ENCODE measurements at places on chromosomes 12 and 14.

- DNase-seq: no peak
These were observed 109.5 kb downstream of the UNC79 start for GRCh38 chr14:93540235-93540634.

- no peak for DNase-seq
These were observed 94.7 kb upstream of the KRR1 start for GRCh38 chr12:75606151-75606550.

GRCh38 chr14:61557262-61557661, 138.1 kb upstream of the HIF1A start:
- peak; percentile 40 for DNase-seq

- peak; percentile 95 for DNase-seq
These were observed 52.4 kb downstream of the BRMS1L start for GRCh38 chr14:35878272-35879150.

GRCh38 chr14:102279282-102279681, 25.7 kb downstream of the MOK start:
- no peak for DNase-seq

DNA sequence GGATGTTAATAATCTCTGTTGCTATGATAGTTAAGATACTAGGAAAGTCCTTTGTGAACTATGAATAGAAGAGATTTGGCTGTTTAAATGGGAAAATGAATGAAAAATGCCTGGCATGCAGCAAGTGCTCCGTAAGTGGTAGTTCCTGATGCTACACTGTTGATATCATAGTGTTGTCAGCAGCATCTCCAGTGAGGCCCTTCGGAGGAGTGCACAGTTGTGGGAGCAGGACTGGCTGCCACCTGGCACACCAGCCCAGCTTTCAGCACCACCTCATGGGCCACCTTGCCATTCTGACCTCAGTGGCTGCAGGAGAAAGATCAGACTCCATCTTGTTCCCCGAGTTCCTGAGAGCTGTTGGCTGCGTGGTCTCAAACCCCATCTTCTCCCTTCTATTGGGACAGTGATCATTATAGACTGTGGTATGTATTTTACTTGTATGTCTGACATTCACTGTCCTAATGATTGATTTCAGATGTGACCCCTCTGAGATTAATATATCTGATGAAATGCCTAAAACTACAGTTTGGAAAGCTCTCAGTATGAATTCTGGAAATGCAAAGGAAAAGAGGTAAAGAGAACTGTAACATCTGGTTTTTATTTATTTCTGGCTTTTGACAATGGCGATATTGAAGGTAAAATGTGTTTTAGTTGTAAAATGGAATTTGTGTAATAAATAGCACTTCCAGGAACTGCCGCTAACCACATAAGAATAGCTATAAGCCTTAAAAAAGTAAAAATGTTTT, 80.9 kb downstream of the SLC4A8 start:
- peak; percentile 11 for DNase-seq

Measured in EH (cell line).